ENCODE measurements at places on chromosomes 3 and 15.

- no peak for DNase-seq
Measured at GRCh38 chr3:122132949-122133540, 50.4 kb upstream of the CASR start.

DNA sequence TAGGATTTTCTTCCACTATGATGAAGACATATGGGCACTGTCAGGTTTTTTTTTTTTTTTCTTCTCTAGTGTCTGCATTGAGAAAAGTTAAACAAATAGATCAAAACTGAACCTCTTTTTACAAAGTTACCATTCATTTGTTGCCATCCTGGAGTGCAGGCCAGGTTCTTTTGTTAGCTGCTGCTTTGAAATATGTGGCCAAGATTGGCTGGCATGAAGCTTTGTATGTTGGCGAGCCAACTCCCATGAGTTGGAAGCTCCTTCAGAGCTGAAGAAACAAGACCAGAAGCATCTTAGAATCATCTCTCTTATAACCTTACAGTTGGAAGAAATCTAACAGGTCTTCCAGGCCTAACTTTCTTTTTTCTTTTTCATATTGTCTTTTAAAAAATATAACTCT, 346.5 kb downstream of the THSD4 start:
- no peak for DNase-seq

GRCh38 chr3:66432041-66432766, 68.6 kb downstream of the LRIG1 start:
- no peak for DNase-seq

DNA sequence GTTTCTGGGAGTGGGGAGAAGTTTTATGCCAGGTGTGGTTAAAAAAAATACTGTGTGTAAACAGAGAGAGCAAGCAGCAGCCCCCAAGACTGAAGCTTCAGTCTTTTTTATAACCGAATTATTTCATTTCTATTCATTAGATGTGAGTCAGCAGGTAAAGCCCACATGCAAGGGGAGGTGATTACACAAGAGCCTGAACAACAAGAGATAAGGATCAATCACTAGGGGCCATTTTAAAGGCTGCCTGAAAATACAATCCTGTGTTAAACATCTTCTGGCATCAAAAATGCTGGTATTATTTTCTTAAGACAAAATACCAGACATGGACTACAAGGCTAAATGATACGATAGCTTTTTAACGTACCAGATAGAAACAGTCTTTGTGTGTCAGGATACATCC, 217.3 kb downstream of the SUCLG2 start:
- DNase-seq: no peak

DNA sequence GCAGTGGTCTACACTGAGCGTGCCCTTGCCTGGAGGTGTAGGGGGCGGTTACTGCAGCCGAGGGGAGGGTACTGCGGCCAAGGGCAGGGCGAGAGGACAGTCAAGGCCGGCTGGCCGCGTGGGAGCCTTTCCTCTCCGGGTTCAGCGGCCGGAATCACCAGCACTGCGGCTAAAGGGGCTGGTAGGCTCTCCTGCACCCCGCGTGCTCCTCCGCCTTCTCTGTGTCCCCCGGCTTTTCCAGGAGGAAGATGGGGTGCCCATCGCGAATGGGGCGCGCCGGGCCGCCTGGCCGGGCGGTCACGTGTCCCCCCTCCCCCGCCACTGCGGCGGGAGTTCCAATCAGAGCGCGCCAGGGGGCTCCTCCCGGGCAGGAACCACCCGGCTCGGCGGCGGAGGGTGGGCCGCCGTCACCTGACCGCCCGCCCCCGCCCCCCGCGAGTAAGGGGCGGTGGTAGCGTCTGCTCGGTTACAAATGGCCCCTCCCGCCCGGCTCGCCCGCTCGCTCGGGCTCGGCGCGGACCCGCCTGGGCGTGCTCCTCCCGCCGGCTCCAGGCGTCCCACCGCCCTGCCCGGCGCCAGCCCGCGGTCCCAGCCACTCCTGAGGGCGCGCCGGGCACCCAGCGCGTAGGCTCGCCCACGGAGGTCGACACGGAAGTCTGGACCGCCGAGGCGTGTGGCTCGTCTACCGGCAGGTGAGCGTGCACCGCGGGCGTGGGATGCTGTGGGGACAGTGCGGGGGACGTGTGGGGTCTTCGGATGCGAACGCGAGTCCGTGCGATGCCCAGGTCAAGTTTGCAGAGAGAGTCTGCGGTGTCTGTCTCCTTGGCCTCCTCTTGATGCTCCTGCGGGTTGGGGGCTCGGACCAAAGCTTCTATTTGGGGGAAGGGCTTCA, 242.6 kb upstream of the TOPAZ1 start:
- DNase-seq: no peak

- no peak for DNase-seq
Measured at GRCh38 chr15:57236561-57237300, 139.6 kb upstream of the CGNL1 start.

- DNase-seq: no peak
Measured at GRCh38 chr15:92882697-92883162, 17.4 kb upstream of the CHD2 start.

DNA sequence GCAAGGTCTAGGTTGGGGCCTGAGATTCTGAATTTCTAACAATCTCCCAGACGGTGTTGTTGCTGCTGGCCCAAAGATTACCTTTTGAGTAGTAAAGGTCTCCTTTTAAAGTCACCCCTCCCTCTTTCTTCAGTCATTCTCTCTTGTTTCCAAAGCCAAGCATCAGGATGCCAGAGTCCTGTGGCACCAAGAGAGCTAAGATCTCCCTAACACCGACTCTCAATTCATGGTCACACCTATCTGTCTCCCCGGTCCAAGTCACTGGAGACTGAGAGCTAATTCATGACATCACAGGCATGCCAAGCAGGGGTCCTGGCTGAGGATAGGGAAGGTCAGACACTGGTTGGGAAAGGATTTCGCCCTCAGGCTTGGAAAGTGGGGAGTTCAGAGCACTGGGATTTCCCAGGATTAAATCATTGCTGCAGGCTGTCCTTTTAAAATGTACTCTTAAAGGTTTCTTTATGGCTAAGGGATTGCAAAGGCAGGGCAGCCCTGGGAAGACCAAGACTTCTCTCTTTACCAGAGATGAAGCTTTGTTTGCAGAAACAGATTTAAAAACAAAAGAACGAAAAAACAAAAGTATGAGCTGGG, 7.3 kb downstream of the SHOX2 start:
- DNase-seq: no peak

DNA sequence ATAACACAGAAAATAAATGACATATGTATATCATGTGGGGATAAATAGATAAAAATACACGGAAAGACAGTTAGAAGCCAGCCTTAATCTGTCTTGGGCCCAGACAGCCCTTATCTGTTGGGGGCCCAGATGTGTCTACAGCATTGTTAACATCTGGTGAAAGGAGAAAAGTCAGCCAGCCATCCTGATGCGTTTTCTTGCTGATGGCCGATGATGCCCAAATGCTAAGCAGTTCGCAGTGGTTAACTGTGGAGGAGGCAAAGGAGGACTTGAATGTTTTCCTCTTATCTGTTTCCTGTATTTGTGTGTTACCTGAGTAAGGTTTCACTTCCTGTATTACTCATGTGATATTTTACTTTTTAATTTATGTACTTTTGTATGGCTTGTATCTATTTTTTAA, 46.2 kb downstream of the NOX5 start:
- DNase-seq: no peak

GRCh38 chr15:58686286-58686685, 63.2 kb downstream of the ADAM10 start:
- no peak for DNase-seq

DNA sequence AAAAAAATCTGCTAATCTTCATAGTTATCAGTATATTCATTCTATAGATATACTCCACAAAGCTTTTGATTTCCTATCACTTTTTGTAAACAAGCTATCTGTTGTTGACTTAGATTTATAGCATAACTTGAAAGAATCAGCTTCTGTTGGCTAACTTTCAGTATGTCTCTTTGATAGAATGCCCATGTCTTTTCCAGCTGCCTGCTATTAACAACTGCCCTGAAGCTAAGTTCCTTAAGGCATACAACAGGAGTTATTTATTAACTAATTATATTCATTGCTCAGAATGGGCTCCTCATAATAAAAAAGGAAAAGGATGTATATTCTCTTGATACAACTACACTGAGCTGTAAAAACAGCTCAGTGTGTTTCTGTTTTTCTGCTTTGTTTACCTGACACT, 293.9 kb downstream of the TUSC7 start:
- DNase-seq: no peak

GRCh38 chr3:195064300-195064931, 206.5 kb downstream of the XXYLT1 start:
- DNase-seq: no peak

DNA sequence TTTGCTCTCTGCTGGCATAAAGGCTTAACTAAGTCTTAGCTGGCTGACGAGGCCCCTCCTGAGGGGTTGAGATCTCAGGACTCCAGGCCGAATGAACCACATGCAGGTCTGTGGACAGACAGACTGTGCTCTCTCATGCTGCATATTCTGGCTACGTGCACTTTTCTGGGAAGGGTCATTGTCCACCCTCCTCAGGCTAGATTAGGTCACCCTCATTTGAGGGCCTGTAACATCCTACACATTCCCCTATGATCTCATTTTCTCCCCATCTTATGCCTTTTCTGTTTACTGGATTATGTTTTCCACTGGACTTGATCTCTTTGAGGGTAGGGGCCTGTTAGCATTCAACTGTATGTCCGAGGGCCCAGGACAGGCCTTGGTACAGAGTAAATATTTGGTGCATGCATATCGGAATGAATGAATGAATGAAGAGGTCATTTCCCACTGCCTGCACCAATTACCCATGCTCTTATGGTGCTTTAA, 13.7 kb downstream of the EEFSEC start:
- no peak for DNase-seq

DNA sequence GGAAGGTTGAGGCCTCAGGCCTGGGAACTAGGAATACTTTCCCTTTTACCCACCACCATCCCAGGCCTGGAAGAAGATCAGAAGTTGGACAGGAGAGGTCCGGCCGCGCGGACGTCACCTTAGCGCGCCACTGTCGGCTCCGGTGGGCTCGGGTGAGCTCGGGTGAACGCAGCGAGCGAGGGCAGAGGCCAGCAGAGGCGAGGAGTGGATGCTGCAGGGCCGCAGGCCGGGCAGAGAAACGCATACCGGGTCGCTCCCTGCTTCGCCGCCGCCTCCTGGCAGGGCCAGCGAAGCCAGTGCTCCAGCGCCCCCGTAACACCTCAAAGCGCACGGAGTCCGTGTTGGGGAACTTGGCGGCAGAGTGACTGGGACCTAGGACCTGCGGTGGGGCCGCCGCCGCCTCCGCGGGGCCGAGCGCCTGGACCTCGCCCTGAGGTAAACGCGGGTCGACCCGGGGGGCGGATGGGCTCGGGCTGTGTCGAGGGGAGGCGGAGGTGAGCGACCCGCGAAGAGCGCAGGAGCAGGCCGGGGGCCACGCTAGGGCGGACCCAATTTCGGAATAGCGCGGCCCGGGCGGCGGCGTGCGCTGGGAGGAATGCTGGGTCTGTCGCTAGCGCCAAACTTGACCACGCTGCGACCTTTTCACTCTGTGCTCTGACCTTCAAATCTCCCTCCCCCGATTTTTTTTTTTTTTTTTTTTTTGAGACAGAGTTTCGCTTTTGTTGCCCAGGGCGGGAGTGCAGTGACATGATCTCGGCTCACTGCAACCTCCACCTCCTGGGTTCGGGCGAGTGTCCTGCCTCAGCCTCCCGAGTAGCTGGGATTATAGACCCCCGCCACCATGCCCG, 1.6 kb downstream of the CYP11A1 start:
- DNase-seq: peak; percentile 81

DNA sequence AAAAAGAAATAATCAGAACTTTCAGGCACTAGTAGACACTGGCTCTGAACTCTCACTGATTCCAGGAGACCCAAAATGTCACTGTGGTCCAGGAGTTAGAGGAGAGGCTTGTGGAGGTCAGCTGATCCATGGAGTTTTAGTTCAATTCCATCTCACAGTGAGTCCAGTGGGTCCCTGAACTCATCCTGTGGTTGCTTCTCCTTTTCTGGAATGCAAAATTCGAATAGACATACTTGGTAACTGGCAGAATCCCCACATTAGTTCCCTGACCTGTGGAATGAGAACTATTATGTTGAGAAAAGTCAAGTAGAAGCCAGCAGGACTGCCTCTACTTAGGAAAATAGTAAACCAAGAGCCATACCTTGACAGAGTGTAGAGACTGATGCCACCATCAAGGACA, 87.3 kb upstream of the OXTR start:
- DNase-seq: no peak

GRCh38 chr3:44992555-44993470, 16.8 kb downstream of the EXOSC7 start:
- peak; percentile 58 for DNase-seq

- DNase-seq: peak; percentile 8
Measured at GRCh38 chr15:92709110-92709790, 53.7 kb upstream of the FAM174B start.

DNA sequence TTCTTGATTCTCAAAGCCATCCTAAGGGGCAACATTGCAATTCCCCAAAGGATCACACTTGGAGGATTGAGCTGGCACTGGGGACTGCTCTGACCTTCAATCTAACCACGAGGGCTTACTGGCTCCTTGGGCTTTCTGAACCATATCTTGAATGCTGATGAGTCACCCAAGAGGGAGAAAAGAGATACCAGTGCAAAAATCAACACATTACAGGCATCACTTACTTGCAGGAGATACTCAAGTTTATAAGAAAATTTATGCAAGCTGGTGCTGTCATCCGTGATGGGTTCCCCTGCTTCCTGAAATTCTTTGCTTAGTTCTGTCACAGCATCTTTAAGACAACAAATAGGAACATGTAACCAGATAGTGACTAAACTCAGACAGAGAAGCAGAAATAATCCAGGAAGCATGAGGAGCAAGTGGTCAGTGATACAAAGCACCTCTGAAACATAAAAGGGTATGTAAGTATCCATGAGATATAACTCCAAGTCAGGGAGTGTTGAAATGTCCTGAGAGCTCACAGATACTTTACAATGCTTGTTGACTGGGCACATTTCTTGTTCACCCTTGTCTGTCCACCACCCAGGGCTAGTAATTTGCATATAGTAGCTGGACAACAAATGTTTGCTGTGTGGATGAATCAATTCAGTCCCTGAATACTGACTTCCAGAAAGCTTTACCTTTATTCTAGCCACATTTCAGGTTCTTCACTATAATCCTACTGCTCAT, 14.1 kb downstream of the FYCO1 start:
- peak; percentile 65 for DNase-seq

- DNase-seq: no peak
Measured at GRCh38 chr3:188631291-188632010, 477.5 kb downstream of the LPP start.

GRCh38 chr15:69117431-69117871, 43.0 kb upstream of the GLCE start:
- no peak for DNase-seq

DNA sequence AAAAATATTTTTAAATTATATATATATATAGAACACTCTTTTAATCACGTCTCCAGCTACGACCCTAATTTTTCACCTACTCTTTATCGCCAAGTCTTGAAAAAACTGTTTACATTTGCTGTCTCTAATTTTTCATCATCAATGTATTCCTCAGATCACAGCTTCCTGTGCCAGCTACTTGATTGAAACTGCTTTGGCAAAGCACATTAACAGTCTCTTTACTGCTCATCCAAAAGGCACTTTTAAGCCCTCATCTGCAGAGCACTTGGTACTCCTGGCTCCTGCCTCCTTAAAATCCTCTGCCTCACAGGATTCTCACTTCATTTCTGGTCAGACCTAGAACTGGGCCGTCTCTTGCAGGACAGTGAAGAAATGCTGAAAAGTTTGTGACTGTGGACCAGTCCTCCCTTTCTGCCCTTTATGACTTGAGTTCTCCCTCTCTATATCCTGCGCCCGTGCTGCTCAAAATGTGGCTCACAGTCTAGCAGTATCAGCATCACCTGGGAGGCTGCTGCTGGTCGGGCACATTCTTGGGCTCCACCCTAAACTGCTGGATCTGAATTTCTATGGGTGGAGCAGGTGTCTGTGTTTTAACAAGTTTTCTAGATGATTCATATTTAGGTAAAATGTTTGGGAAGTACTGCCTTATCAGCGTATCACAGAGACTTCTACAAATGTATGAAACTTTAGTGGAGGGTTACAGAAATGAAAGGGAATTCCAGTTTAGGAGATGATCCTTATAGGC, 196.8 kb downstream of the ADAMTSL3 start:
- DNase-seq: no peak
